ENCODE measurements at places on chromosomes 16 and 17. TPM values are rescaled to one million over a fixed set of nuclear protein-coding genes. Genes with fewer than 3 reads are reported as not detected.

GLYR1 gene
- 50.6 TPM for total RNA-seq

PGAP3 gene
- 26.0 TPM for total RNA-seq

ACAP1 gene
- 2.9 TPM for total RNA-seq

CES5A gene
- 0.51 TPM for total RNA-seq

SOX9 gene
- total RNA-seq = 22.4 TPM

DNA sequence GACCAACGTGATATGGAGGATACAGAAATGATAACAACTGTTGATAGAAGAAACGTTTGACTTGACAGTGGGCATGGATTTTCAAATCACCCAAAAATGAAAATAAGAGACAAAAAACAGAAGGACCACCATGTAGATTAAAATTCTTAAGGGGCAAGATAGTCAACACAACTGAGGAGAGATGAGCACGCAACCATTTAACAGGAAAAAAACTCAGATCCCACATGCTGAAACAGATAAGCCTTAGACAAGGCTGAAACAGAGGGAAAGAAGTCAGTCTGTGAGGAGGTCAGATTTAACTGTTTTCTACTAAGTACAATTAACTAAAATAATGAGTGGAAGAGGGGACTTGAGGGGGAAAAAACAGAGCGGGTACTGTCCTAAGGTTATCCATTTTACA is 21.2 kb downstream of the RNF43 start:
- no peak for DNase-seq

DNA sequence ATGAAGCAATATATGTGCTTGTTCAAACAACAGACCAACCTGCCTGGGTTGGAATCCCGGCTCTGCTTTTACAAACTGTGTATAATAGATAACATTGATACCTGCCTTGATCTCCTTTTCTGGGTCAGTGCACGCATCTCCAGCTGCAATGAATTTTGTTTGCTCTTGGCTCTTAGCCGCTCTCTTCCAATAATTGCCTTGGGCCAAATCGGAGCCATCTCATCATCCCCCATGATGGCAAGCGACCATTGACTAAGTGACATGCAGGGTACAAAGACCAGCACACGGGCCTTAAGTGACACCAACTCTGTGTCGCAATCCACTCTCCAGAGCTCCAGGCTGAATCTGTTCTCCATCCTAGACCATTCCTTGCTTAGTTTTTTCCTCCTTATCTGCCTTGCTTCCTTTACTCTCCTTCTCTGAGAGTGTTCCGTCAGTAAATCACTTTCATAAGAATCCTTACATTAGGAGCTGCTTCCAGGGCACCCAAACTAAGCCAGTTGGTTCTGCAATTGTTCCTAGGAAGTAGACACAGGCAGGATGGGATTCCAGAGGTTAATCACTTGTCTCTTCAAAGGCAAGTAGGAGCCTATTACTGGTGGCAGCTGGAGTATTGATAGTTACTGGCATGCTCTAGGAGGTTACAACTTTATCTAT is 134.2 kb downstream of the ABCA8 start:
- no peak for DNase-seq

- peak; percentile 83 for DNase-seq
Observed at GRCh38 chr16:4086153-4086552, 30.1 kb downstream of the ADCY9 start.

DNA sequence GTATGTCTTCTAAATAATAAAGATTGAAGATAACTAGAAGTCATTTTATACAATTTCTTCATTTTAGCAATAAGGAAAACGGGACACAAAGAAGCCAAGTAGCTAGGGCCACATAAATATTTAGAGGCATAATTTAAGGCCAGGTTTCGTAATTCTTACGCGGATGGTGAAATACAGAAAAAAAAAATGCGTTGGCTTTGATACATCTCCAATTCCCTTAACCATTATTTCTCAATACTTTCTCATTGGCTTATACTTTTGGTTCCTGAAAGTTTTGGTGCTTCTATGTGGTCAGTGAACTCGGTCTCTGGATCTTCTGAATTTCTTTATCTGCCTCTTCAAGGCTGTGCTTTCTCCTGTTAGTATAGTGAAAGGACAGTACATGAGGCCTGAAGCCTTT is 888.1 kb downstream of the KCNJ2 start:
- DNase-seq = no peak

DNA sequence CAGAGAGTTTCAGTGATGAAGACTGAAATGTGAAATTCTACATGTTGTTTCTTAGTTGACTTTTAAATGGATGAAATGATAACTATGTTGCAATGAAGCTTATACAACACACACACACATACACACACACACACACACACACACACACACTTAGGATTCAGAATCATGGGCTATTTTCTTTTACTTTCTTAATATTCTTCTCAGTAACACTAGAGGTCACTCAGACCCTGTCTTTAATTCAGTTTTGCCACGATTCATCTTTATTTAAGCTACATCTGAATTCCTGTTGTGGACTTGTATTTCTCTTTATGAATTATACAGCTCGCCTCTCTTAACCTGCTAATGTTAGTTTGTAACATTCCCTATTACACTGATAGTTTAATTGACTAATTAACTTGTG is 109.6 kb upstream of the GOT2 start:
- DNase-seq = no peak

- no peak for DNase-seq
Observed at GRCh38 chr17:7133916-7134315, 19.3 kb upstream of the ASGR2 start.

DNA sequence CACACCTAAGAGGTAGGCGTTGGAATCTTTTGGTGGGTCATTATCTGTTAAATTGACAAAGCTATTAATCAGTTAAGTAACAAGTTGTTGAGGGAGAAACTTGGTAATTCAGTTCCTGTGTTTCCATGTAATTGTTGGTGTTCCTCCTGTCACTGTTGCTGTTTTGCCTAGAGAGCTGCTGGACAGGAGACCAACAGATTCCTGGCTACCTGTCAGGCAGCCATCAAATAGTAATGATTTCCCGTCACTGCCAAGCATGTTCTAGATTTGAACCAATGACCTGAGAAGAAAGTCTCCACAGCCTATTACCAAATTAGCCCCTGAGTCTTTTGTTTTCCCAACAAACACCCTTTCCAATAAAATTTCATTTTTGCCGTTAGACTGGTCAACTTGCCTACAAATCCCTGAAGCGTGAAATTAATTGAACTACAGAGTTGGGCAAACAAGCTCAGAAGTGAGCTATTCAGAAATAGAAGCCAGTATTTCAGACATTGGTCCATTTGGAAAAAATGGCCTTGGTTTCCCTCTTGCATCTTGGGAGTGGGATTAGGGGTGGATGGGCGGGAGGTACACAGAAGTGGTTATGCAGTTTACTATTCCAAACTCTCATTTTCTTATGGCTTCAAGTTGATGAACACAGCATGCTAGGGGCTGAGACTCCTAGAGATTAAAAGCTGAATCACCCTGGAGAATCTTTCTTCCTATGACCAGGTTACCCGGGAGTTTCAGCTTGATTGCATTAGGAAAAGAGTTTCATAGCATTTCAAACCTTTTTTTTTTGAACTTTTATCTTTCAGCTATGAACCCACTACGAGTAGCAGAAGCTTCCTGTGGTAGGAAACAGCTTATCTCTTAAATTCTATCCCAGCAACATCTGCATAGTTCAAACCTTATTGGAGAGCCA is 262.8 kb upstream of the MAF start:
- DNase-seq = no peak

DNA sequence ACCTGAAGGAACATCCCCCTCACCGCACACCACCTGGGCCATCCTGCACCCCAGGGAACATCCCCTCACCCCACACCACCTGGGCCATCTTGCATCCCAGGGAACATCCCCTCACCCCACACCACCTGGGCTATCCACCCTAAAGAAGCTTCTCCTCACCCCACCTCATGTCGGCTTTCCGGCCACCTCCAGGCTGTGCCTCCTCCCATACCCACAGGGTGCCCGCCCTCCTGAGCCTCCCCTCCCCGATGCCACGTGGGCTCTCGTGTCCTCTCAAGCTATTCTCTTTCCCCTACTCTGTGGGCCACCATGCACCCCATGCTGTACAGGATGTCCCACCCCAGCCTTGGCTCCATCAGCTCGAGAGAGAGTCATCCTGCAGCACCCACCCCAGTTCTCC is 18.0 kb downstream of the MYLK3 start:
- no peak for DNase-seq

DNA sequence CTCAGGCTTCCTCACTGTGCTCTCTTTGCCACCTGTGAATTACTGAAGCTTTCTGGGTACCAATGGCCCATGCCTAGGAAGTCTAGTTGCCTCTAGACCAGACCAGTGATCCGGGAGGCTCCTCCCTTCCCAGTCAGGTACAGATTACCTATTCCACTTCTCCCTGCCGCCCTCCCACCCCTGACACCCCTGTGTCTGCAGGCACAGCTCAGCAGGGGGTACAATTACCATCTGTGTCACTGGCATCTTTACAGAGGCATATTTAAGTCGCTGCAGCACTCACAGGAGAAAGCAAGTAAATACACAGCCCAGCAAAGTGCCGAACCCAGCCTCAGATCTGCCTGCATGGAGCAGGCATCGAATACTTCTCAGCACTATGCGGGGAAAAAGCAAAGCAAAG is 5.3 kb upstream of the WSCD1 start:
- DNase-seq = no peak

DNA sequence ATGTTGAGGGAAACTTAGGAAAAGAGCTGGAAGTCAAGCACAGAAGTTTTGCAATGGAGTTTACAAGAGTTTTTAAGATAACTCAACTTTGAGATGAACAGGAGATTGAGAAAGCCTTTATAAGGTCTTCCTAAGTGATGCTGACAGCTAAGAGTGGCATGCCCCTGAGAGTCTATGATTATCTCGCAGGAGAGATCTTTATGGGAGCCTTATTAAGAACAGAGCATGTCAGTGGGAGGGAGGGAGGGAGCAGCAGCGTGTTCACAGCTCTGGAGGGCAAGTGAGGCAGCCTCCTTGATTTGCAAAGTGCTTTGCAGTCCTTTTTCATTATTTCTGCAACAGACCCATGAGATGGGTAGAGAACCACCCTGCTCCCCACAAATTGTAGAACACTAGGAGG is 30.7 kb downstream of the GNAO1 start:
- DNase-seq = no peak

GRCh38 chr16:16857012-16857411 is 478.1 kb downstream of the NPIPA7 start:
- DNase-seq = no peak

- DNase-seq = no peak
Observed at GRCh38 chr17:48735062-48735351, 6.5 kb upstream of the HOXB13 start.

DNA sequence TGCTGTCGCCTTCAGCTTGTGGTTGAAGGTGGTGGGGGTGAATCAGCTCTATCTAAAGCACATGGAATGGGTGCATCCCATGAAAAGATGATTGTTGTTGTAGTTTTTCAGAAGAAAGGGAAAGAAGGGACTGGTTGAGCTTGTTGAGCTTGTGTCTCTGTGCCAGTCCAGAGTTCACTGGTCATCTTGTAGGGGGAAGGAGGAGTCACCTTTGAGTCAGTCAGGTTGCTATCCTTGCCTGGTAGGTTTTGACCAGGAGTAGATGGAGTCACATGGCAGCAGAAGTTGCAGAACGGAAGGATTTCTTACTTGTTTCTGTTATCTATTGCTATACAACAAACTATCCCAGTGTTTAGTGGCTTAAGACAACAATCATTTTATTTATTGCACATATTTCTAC is 73.3 kb downstream of the PLCG2 start:
- DNase-seq = no peak
